Left renal pelvis (tissue), 4 donors: ENCODE measurements at places on chromosomes 7 and 10. TPM values are rescaled to one million over a fixed set of nuclear protein-coding genes. Genes with fewer than 3 reads are reported as not detected.

DNA sequence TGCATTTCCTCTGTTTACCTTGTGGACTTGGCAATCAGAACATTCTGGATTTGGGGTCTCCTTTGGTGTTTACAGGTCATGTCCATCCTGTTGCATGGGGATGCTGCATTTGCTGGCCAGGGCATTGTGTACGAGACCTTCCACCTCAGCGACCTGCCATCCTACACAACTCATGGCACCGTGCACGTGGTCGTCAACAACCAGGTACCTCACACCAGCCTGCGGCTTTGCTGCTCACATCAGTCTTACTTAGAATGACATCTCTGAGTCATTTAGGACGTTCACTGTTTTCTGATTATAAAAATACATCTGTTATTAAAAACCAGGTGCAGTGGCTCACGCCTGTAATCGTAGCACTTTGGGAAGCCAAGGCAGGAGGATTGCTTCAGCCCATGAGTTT lies 67.0 kb upstream of the ZMIZ2 start:
- DNase-seq = no peak

- DNase-seq = no peak
Observed at GRCh38 chr10:11573497-11573896, 38.0 kb downstream of the USP6NL start.

The NKX1-2 gene
- not detected for polyA plus RNA-seq

- DNase-seq = no peak
Observed at GRCh38 chr10:54797636-54798321, 3.3 kb downstream of the PCDH15 start.

DNA sequence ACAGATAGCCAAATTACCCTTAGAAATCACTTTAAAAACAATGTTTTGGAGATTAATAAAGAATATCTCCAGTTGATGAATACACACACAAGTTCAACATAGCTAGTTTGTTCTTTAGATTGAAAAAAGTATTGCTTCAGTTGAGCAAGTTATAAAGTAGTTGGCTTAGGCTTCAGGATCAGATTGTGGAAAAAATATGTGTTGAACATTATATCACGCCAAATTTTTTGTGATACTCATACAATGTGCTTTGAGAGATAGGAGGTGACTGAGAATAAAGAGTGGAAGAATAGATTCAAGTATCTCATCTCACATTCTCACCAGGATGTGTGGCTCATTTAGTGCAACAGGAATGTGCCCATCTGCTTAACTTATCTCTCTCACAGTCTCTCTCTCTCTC lies 553.3 kb downstream of the HTR7 start:
- no peak for DNase-seq
